ENCODE measurements at places on chromosomes 12 and 14. TPM values are rescaled to one million over a fixed set of nuclear protein-coding genes. Genes with fewer than 3 reads are reported as not detected.

GRCh38 chr12:39632670-39633069 is 13.1 kb upstream of the ABCD2 start:
- no peak for DNase-seq

GRCh38 chr12:69851976-69852375 is 26.9 kb downstream of the MYRFL start:
- DNase-seq: no peak

GRCh38 chr12:96205908-96206307 is 11.7 kb downstream of the ELK3 start:
- no peak for DNase-seq

- DNase-seq: no peak
Observed at GRCh38 chr14:87155856-87156488, 837.0 kb downstream of the GALC start.

GRCh38 chr12:22518060-22518719 is 26.2 kb downstream of the C2CD5 start:
- no peak for DNase-seq

R3HDM2 gene
- 43.9 TPM for total RNA-seq

DACT1 gene
- 4.6 TPM for total RNA-seq
